Sciatic nerve (tissue), 2 donors: ENCODE measurements at places on chromosomes 11 and 22.

DNA sequence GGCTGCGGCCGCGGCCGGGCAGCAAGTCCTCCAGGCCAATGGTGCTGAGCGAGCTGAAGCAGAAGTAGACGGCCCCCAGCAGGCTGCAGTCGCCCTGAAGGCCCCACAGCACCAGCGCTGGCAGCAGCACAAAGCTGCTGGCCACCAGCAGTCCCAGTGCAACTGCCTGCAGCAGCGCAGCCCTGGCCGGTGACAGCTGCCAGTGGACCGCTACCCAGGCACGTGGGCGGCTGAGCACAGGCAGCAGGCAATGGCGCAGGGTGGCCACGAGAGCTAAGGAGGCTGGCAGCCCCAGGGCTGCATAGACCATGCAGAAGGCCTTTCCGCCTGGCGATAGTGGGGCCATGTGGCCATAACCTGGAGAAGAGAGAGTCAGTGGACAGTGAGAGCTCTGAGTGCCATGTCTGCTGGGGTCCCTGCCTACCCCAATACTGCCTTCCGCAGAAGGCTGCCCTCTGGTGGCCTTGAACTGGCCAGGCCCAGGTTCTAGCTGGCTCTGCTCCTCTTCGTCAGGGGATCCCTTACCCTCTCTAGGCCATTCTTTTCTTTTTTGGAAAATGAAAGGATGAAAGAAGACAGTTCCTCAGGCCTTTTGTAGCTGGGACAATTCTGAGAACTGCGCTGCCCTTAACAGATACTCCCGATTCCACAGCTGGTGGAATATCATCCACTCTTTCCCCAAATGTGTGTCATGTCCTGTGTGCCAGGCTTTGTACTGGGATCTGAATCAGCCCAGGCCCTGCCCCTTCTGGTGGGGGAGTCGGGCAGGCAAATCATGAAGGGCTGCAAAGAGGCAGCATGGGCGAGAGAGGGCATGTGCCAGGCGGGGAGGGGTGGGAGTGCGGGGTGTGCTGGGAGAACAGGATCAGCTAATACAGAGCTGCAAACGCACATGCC, 1.8 kb downstream of the KCNK7 start:
- DNase-seq, result peak; percentile 73

GRCh38 chr11:46612326-46612725, 4.7 kb downstream of the HARBI1 start:
- no peak for DNase-seq

DNA sequence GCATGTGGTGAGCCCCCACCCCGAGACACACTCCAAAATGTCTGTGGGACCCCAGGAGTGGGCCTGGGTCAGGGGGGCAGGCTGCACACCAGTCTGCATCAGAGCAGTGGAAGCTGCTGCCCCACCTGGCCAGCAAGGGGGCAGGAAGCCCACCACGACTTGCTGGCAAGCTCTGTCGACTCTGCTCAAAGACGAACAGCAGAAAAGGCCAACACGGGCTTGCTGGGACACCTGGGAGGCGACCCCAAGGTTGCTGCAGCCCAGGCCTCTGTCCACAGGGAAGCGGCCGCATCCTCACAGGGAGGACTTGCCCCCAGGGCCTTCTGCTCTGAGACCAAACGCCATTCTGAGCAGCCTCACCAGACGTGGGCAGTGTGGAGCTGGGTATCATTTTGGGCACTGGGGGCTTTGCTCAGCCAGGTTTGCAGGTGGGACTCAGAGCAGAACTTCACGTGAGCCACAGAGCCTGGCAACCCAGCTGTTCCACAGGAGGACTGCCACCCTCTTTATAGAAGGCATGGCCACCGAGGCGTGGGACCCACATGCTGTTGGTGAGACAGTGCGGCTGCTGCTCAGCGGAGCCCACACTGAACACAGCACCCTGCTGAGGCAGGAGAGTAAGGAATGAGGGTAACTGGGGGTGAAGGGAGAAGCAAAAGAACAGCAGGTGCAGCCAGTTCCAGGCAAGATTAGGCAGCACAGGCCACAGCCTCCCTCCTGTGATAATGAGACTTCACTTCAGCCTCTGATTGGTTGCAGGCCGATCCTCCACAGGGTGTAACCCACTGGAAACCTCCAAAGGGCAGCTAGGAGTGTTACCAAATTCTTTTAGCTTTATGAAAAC, 11.0 kb downstream of the IL17REL start:
- peak; percentile 42 for DNase-seq

DNA sequence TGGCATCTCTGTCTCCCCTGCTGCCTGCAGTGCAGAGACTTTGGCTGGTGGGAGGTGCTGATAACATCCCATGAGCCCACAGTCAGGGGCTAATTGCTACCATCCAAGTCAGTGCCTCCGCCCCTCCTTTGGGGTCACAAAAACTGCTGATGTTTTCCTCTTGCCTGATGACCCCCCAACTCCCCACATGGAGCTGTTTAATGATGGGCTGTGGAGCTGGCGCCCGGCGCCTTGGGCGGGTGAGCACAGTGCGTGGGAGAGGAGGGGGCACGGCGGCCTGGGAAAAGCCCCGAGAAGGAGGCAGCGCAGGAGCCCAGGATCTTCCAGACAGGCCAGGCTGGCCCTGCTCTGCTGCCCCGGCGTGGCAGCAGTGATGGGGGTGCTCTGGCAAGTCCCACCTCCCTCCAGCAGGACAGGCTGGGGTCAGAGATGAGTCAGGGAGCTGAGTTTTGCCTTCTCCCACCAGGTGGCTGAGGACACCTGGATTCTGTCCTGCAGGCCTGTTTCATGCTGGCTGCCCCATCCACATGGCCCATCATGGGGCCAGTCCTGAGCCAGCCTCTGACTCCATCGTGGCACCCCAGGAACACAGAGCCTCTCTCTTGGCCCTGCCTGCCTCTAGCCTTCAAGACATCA, 43.8 kb downstream of the NECTIN1 start:
- no peak for DNase-seq

- no peak for DNase-seq
Observed at GRCh38 chr11:65459552-65459951, 37.0 kb downstream of the NEAT1 start.

DNA sequence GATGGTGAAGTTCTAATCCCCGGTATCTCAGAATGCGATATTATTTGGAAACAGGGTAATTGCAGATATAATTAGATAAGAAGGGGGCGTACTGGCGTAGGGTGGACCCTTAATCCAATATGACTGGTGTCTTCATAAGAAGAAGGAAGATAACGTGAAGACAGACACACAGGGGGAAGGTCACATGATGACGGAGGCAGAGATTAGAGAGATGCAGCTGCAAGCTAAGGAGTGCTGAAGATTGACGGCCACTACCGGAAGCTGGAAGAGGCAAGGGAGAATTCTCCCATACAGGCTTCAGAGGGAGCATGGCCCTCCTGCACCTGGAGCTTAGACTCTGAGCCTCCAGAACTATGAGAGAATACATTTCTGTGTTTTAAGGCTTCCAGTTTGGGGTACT, 54.8 kb downstream of the MIAT start:
- no peak for DNase-seq

- DNase-seq, result no peak
Observed at GRCh38 chr11:75925785-75926164, 110.8 kb downstream of the UVRAG start.

DNA sequence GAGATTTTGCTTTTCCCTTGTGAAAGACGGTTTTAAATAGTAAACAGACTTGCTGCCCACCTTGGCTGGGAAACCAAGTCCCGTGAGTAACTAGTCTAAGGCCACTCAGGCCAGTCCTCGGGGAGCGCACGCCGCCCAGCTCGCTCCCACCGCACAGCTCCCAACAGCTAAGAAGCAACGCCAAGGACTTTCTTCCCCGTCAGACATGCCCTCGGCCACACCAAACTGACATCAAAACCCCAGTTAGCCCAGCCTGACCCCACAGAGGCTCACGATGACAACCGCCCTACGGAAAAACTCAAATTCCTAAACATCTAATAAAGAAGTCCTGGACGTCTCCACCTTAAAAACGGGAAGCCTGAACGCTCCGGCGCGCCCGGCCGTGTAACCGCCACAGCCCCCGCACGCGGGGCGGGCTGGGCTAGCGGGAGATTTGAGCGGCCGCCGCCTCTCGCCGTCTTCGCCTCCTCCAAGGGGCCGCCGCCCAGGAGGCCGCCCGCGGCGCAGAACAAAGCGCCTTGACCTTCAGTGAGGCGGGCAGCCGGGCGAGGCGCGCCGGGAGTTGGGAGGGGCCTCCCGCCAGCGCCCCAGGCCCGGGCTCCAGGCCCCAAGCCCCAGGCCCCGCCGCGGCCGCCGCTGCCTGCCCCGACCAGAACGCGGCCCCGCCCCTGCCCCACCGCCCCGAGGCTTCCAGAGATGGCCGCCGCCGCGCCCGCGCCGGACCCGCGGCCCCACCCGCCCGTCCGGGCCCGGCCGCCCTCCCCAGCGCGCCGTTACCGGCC, 486 bp downstream of the NAP1L4 start:
- peak; percentile 74 for DNase-seq

GRCh38 chr11:84628871-84629620, 998.1 kb downstream of the DLG2 start:
- DNase-seq, result no peak

DNA sequence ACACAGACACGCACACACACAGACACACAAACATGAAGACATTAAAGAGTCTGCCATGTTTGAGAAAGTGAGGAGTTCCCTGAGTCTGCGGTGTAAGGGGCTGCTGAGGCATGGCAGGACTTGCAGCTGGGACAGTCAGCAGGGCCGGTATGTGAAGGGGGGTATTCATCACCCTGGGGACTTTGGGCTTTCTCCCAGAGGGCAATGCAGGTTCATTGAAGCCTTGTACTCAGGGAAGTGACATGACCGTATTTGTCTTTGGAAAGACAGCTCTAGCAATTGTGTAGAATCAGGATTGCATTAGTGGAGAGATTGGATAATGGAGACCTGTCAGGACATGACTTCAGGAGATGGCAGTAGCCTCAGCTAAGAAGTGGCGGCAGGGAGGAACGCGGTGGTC, 9.4 kb upstream of the ADAMTS8 start:
- no peak for DNase-seq

DNA sequence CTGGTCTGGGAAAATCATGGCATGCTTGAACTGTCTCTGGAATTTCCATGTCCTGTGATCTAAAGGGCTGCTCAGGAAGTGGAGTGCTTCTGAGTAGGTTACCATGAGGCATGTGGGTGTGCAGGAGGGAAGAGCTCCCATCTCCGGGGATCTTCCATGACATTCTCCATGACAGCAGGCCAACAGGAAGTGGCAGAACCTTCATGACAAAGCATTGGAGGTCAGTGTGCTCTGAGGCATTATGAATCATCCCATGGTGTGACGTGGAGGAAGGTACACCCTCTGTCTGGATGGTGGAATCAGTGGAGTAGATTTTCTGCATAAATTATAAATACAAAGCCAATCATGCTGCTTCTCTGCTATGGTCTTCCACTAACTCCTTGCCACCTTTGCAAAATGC, 139.6 kb upstream of the E2F8 start:
- no peak for DNase-seq

DNA sequence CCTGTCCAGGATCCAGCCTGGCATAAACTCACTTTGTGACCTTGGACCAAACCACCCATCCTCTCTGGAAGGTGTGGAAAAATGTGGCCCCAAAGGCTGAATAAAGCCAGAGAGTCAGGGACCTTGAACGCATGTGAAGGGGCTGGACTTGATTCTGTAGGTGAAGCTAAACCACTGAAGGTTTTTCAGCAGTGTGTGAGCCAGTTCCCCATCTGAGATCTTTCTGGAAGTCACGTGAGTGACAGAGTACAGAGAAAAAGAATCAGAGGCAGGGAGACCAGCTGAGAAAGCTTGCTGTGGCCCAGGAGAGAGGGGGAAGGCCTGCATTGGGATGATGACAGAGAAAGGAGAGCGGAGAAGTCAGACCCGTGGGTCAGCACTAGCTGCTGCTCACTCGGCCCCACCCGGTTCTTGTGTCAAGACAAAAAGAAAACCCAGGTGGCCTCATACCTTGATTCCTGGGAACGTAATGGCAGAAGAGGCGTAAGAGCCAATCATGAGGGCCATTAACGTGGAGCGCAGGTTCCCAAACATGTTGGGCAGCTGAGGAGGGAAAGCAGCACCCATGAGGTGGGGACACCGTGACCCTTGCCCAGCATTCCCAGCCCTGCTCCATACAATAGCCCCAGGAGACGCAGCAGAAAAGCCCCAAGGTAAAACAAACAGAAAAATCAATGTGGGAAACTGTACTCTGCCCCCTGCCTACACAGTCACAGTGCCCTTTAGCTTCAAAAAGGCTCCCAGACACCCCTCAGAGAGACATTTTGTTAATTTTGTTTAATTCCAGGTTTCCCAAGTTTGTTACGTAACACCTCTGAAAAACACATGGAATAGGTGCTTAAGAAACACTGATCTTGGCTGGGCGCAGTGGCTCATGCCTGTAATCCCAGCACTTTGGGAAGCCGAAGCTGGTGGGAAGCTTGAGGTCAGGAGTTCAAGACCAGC, 17.9 kb downstream of the SLC43A1 start:
- DNase-seq, result no peak

- DNase-seq, result no peak
Observed at GRCh38 chr22:40594924-40595323, 41.6 kb downstream of the MRTFA start.

DNA sequence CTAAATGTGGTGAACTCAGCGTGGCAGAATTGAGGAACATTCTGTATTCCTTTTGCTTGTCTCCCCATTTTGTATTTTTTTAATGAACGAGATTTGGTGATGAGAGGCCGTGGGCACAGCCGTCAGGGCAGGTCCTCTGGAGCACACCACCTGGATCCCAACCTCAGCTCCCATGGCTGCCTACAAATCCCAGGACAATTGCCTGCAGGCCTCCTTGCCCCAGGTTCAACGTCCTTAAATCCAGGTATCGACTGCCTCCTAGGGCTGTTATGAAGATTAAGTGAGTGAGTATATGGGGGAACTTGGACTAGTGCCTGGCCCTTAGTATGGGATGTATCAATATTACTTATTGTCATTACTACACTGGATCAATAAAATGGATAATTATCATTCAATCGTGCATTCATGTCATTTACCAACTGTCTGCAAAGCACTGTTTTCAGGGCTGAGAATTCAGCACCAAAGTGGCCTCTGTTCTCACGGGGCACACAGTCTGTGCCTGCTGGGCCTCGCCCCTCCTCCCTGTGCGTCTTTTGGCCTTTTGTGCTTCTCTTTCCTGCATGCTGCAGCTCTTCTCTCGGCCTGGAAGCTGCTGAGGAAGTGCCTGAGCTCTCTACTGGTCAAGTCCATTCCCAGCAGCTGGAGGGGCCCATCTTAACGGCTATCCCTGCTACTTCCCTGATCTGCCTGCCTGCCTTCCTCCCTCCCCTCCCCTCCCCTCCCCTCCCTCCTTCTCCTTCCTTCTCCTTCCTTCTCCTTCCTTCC, 1343.7 kb downstream of the BRD1 start:
- peak; percentile 28 for DNase-seq

- DNase-seq, result no peak
Observed at GRCh38 chr11:56916587-56916986, 72.1 kb upstream of the OR5AK2 start.
